Cardiac muscle cell (in vitro differentiated cells and primary cell): ENCODE measurements at places on chromosomes 3 and 15.

DNA sequence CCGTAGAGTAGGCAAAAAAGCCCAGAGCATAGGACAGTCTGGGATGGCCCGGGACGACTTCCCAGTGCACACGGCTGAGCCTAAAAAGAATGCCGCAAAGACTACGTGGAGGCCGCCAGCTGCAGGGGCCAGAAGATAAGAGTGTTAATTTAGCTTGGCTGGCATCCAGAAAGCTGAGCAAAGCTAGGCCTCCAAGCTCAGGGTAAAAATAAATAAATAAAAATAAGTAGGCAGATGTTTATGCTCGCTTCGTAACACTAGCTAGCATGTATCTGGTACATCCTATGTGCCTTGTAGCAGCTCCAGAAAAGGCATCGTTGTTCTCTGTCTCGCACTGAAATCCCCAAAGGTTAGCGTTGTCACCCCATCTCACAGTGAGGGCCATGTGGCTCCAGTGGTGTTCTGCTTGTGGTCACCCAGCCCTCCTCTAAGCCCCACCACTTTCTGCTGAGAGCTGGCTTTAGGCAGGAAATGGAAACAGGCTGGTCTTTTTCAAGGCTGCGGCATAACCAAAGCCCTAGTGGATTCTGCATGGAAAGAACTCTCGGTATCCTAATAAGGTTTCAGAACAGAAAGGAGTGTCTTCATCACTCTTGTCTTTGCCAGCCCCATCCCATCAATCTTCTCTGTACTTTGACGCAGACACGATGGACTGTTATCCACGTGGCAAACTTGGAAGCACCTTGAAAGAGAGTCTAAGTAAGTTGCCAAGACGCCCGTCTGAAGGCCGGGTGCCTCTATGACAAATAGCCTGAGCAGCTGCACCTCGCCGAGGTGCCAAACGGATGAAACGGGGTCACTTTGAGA, 58.1 kb upstream of the MEF2A start:
- DNase-seq, result peak; percentile 94

DNA sequence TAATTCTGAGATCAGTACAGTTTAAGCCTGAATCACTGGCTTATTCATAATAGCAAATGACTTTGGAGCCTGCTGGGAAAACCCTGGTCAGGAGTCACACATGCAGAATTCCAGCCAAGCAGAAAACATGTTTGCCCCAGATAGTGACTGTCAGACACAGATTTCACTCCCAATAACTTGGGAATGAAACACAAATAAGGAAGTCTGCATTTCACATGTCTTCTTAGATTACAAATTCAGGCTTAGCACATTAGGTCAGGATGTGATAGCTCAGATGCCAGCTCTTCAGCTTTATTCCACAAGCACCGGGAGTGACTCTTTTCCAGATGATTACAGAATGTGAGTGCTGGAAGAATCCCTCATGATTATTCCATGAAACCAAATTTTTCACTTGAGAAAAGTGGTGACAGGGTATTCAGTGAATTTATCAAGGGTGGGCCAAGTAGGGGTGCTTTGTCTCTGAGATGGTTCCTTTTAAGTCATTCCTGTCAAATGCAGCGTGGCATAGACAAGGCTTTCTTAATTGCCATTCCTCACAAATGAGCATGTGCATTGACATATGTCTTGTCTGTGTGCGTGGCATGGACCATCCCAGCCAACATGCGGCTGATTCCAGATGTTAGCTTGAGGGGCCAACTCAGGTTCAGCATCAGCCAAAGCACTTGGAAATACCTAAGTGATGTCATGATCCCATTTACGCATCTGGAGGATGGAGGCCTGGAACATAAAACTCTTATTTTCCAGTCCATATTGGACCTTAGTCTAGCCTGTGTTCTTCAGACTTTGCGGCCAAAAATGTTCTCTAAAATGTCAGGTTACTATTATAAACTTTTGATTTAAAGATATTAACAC, 191.0 kb downstream of the EPHB1 start:
- DNase-seq, result no peak

DNA sequence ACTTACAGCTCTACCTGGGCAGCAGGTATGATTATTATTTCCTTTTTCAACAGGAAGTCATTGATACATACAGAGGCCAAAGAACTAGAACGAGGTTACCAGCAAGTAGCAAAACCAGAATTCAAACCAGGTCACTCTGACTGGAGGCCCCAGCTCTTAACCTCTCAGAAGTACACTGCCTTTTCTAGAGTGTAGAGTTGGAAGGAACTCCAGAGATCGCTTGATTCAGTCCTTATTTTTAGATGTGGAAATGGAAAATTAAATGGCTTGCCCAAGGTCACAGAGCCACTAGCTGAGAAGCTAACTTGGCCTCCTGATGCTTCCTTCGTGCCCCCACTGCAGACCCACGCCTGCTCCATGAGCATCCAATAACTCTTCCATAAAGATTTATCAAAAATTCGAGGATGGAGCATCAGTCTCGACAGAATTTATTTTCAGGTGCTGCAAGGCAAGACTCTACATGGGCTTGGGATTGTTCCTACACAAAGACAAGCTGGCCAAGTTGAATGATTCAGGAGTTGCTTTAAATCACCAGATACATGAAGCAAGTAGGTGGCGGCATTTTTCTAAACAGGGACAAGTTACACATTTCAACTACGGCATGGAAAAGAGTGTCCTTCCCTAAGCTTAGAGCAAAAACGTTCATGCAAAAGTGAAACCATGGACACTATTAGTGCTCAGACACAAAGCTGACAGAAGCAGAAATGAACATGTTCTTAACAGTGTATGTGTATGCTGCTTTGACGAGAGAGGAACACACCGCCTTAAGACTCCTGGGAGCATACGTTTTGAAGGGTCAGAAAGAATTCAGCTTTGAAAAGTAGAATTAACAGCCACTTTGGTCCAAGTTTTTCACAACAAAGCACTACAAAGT, 235.7 kb downstream of the THRB start:
- no peak for DNase-seq

- DNase-seq, result no peak
Measured at GRCh38 chr3:169886671-169887070, 16.9 kb upstream of the LRRC31 start.

- no peak for DNase-seq
Measured at GRCh38 chr3:73465926-73466325, 158.8 kb downstream of the PDZRN3 start.

DNA sequence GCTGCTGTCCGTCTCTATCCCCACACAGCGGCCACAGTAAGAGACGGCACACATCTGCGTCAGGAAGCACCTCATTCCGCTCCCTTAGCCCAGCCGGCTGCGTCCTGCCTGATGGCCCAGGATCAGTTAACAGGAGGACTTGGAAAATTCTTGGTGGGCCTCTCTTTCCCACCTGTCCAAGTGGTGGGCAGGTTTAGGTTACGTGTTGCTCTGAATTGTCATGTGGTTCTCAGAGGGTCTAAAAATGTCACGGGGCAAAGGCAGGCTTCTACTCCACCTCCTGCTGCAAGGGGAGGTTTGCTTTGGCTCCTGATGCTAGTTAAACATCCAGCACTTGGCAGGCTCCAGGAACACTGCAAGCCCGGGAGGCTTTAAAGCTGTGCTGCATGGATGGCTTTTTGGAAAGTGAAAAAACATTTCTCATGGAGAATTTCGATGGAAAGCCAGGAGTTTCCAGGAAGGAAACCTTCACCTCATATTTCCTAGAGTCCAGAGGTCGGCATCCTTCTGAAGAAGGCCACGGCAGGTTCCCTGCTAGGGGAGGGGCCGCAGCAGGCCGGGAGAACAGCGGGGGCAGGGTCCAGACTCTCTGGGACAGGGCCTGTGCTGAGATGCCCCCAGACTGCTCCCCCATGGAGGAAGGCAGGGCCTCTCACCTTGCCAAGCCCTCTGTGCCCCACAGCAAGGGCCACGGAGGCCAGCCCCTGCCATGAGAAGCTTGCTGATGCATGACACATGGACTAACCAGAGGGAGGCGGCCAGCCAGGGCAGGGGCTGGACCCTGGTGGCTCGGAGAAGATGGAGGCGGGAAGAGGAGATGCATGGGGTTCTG, 10.8 kb downstream of the CTSH start:
- peak; percentile 55 for DNase-seq

DNA sequence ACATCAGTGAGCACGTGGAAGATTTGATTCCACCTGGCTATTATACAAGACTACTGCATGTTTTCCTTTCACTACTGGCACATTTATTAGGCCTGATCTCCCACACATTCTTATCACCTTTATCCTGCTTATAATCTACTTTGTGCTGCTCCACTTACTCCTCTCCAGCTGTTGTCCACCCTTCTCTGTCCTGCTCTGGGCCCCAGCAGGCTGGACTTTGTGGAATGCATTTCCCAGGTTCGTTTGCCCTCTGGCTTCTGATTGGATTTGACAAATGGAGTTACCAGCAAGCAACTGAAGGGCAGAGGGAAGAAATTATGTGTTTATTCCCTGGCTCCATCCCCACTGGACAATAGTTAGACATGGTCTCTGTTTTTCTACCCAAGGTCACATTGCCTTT, 75.5 kb downstream of the DCLK3 start:
- no peak for DNase-seq

GRCh38 chr3:21484828-21485144, 266.2 kb downstream of the ZNF385D start:
- no peak for DNase-seq

GRCh38 chr15:65926899-65927298, 57.6 kb downstream of the RAB11A start:
- DNase-seq, result no peak

GRCh38 chr15:45970542-45970941, 335.7 kb downstream of the SQOR start:
- no peak for DNase-seq

GRCh38 chr15:52261498-52262242, 33.9 kb downstream of the MYO5C start:
- DNase-seq, result peak; percentile 91

GRCh38 chr15:77579498-77580188, 53.1 kb downstream of the LINGO1 start:
- no peak for DNase-seq

DNA sequence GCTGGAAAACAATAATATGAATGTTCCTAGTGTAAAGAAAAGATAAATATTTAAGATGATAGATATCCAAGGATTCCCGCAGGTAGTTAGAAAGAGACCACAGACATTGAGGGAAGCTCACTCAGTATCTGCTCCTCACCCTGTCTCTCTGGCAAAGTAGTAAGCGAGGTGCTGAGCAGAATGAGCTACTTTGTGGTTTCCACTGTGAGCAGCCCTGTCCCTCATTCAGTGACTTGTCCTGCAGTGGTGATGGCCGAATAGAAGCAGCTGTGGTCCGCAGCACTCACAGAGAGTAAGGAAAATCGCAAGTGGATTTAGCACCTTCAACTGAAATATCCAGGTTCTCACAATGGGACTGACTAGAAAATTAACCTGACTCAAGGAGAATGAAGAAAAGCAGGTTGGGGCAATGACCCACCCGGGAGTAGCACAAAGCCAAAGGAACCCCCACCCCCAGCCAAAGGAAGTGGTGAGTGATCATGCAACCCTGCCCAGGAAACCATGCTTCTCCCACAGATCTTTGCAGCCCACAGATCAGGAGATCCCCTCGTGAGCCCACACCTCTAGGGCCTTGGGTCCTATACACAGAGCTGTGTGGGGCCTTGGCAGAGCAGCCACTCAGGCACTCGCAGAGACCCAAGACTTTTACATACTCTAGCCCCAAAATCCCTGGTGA, 21.8 kb upstream of the SLC25A38 start:
- no peak for DNase-seq

GRCh38 chr3:113560271-113560670, 27.9 kb downstream of the SIDT1 start:
- DNase-seq, result no peak

GRCh38 chr15:70775160-70775559, 11.8 kb upstream of the UACA start:
- DNase-seq, result no peak

DNA sequence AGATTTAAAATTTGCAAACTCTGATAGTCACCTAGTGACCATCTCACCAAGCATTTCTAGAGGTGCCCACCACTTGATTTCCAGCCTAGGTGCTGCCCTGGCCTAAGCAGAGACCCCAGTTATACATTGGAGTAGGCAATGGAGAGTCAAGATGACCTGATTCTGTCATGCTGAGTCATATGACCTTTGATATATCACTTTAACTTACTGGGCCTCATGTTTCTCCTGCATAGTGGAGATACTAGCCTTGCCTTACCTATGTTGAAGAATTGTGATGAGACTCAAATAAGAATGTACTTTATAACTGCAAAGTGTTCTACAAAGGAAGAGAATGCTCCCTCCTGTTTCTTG, 75.5 kb upstream of the XCR1 start:
- no peak for DNase-seq

- DNase-seq, result peak; percentile 6
Measured at GRCh38 chr3:183745300-183746098, 47.9 kb downstream of the YEATS2 start.

GRCh38 chr15:55694652-55695150, 48.3 kb downstream of the PRTG start:
- no peak for DNase-seq

- no peak for DNase-seq
Measured at GRCh38 chr15:39282663-39283208, 298.1 kb upstream of the THBS1 start.

DNA sequence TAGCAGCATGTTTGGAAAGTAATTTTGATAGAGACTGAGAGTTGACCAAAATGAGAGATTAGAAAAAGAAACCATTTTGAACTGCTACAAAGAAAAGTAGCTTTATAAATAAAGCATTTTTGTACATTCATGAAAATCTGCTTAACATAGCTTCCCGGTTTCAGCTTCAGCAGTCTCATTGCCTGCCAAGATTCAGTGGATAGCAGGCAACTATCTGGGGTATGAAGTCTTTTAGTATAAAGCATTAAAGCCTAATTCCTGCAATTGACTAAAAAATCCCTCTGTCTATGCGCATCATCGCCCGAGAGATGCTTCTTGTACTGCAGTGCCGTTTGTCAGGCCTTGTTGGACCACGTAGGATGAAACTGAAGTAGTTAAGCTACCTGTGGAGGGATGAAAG, 588.4 kb downstream of the NAALADL2 start:
- no peak for DNase-seq

- no peak for DNase-seq
Measured at GRCh38 chr15:84797801-84798200, 19.4 kb upstream of the ALPK3 start.

- no peak for DNase-seq
Measured at GRCh38 chr15:89632563-89633430, 22.5 kb downstream of the KIF7 start.

DNA sequence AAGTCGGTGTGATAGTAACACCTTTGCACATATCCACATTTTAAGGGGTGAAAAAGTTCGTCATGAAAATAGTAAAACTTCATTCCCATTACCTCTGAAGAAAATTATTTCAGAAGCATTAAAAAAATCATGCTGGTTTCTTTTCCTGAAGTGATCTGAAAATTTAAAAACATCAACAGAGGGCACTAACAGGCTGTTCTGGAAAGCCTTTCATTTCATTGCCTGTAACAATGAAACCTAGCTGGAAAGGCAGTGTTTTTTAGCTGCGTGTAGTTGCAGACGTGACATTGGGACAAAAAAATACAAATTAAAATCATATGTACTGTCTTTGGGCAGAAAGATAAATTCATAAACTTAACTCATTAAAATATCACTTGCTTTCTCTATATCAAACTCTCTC, 993.8 kb downstream of the GBE1 start:
- peak; percentile 0 for DNase-seq

- DNase-seq, result no peak
Measured at GRCh38 chr3:86420990-86421739, 569.8 kb downstream of the VGLL3 start.

GRCh38 chr15:73800662-73801345, 47.7 kb upstream of the INSYN1 start:
- no peak for DNase-seq
